ENCODE measurements at places on chromosomes 7 and 10.

GRCh38 chr7:99366646-99367045 is 7.9 kb upstream of the ARPC1B start:
- DNase-seq = no peak

DNA sequence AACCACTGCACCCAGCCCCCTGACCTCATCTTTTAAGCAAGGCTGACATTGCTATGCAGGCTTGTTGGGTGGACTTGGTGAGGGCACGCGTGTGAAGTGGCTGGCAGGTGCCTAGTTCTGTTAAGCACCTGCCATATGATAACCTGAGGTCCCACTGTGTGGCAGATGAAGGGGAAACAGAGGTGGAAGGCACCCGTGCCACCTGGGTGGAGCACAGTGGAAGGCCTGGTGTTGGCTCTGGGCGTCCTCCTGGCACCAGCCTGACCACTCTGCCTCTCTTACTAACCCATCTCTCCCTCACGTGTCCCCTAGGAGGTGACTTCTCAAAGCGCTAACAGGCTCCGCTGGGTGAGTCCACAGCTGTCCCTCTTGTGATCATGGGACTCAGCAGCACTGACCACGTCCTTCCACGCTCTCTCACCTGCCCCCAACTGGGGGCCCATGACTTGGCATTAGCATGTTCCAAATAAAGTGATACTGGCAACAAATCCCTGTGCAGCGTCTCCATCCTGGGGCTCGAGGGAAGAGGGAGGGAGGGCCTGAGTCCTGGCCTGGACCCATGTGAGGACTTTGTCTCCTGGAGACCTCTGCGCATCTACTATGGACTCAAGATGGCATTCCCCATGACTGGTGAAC is 4.6 kb upstream of the ZNF862 start:
- DNase-seq = no peak

- DNase-seq = no peak
Observed at GRCh38 chr7:95425694-95426093, 9.1 kb downstream of the PON2 start.

DNA sequence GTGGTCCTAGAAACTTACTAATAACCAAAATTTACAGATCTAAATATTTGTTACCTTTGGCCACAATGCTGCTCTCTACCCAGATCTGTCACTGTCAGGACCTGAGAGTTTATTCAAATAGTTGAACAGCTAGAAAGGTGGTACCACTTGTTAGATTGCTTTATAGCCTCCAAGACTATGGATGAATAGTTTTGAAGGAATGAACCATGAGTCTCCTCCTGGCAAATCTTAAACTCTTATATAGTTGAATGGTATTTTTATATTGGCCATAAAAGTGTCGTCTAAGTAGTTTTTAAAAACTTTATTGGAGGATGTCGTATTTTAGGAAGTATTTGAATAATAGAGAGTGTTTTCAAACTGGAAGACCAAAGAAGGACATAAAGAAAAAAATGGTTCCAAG is 178.7 kb downstream of the AHR start:
- no peak for DNase-seq

DNA sequence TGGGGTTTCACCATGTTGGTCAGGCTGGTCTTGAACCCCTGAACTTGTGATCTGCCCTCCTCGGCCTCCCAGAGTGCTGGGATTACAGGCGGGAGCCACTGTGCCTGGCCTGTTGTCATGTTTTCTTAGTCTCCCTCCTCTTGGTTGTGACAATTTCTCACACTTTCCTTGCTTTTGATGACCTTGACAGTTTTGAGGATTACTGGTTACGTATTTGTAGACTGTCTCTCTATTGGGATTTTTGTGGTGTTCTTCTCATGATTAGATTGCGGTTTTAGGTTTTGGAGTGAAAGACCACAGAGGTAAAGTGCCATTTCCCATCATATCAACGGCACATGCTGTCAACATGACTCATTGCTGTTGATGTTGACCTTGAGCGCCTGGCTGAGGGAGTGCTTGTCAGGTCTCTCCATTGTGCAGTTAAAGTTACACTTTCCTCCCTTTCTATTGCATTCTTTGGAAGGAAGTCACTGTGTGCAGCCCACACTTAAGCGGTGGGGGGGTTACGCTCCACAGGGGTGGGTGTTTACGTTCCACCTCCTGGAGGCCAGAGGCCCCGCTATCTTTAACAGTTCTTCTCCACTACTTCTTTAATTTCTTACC is 10.8 kb downstream of the NEURL1 start:
- DNase-seq = no peak

- no peak for DNase-seq
Observed at GRCh38 chr7:81231301-81231838, 312.5 kb upstream of the SEMA3C start.

All from stimulated activated CD8-positive, alpha-beta memory T cell treated with anti-CD3 and anti-CD28 coated beads, Interleukin-4, amount 100 ng/mL, for 1 hour (primary cell).